Stimulated activated CD4-positive, alpha-beta T cell treated with anti-CD3 and anti-CD28 coated beads, Interleukin-15, amount 100 ng/mL, for 48 hours (primary cell): ENCODE measurements at places on chromosomes 2 and 18.

- DNase-seq = no peak
Observed at GRCh38 chr2:200525551-200525881, 491 bp upstream of the SGO2 start.

- DNase-seq = peak; percentile 70
Observed at GRCh38 chr18:55589625-55590291, 1.8 kb upstream of the TCF4 start.

- DNase-seq = no peak
Observed at GRCh38 chr2:198359308-198359707, 554.9 kb downstream of the PLCL1 start.

DNA sequence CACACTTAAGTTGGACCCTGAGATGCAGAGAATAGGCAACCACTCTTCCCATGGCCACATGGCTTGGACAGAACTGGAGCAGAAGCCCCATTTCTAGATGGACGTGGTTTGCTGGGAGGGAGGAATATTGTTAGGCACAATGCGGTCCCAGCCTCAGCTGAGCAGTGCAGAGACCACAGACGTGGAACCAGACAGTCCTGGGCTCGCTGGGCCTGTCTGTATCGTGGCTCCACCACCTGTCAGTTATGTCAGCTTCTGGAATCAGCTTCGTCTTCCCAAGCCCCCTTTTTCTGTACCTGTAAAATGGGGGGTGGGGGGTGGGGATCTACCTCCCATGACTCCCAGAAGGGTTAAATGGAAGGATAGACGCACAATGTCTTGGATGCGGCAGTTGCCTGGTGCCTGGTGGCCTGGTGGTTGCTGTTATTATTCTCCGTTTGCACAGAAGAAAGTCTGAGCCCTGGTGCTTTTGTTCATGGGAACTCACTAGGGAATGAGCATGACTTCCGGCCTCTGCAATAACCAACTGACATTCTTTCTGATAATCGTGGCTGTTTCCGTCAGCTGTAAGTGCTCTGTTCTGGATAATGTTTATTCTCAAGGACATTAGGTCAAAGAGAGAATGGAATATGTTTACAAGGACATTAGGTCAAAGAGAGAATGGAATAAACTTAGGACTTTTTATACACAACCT, 31.4 kb downstream of the COLEC11 start:
- no peak for DNase-seq

- no peak for DNase-seq
Observed at GRCh38 chr18:63162271-63163014, 157.1 kb downstream of the BCL2 start.

DNA sequence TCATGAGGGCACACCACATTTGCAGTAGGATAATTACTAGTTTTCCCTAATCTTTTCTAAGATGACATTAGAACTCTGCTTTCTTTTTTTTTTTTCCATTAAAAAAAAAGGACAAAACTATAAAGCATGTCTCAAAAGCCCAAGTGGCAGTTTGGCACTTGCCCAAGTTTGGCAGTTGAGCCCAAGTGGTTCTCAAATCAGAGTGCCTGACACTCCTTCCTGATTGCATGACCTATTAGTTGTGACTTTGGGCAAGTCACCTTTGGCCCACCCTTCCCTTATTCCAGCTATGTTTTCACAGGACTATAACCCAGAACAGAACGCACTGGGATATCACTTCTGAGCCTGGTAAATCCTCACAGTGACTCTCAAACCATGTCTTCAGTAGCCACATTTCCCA, 273.0 kb downstream of the CCDC85A start:
- DNase-seq = no peak

DNA sequence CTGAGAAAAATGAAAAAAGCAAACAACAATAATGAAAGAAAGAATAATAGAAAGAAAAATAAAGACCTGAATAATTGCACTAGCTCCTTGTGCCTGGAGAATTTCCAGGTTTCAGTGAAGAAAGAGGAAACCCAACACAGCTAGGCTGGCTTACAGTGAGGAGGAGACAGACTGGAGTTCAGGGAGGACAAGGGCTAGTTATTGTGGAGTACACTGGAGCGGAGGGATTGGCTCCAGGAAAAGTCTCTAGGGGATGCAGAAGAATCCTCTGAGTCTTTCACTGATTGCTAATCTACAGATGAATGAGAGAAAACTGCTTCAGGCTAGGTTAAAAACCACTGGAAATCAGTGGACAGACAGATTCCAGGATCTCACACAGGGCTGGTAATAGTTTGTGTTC, 163.6 kb upstream of the RBMS1 start:
- no peak for DNase-seq

GRCh38 chr2:173990970-173991819, 26.0 kb upstream of the SP3 start:
- no peak for DNase-seq

- no peak for DNase-seq
Observed at GRCh38 chr2:133919285-133919684, 334.6 kb upstream of the MGAT5 start.

DNA sequence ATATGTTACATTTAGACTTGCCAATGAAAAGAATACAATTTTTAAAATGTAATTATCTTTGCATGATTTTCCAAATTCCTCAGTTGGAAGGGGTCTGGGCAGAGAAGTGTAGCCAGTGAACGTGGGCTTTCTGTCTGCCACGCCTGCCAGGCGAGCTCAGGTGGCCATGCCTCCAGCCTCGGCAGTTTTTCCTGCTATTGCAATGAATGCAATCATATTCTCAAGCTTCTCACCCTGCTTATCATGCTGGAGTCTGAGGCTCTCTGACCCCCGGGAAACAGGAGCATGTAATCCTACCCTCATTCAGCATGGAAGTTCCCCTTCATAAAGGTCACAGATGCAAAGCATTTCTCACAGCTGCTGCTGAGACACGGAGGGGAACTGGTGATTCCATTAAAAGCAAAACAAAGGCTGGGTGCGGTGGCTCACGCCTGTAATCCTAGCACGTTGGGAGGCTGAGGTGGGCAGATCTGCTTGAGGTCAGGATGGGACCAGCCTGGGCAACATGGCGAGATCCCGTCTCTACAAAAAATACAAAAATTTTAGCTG, 154.8 kb downstream of the MBP start:
- DNase-seq = no peak

- DNase-seq = no peak
Observed at GRCh38 chr18:2935438-2936192, 77.3 kb downstream of the LPIN2 start.

DNA sequence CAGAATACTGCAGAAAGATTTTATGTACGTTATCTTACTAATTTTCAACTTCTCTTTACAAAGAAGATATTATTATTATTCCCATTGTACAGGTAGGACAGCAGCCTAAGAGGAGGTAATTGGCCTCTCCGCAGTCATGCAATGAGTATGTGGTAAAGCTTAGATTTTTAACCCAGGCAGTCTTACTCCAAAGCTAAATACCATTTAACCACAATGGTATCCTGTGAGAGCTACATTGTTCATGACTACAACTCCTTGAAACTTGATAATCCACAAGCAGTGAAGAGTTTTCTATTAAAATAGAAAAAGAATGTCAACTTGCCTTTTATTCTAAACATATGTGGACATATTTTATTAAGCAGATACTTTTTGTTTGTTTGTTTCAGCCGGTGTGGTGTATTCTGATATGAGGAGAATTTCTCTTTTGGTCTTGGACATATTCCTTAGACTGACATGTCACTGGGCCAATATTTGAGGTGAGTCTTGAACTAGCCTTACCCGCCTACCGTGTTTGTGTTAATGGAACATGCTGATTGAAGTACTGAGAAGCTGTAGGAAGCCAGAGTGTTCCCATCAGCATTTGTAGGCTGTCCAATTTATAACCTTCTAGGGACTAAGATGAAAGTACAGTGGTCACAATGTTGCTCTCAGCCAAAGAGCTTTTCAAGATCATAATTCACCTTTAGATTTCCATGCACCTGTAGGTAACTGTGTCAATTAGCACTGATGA, 293.9 kb upstream of the DCC start:
- no peak for DNase-seq

DNA sequence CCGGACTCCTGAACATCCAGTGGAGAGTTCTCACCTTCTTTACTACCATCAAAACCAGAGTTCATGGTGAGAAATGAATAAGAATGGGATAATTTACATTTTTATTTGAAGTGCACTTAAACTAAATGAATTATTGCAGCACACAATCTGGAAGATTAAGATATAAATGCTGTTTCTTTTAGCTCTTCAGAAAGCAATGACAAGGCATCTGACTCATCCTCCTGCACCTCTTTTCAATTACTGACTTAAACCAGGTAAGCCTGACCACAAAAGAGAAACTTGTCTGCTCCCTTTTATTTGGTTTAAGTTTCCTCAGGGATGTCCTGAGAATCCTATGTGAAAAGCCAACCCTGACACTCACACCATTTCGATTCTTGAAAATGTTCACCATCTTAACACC, 720 bp upstream of the DSC2 start:
- no peak for DNase-seq

GRCh38 chr2:43329637-43330036, 103.2 kb upstream of the ZFP36L2 start:
- no peak for DNase-seq

GRCh38 chr2:236555481-236555880, 14.1 kb upstream of the ACKR3 start:
- no peak for DNase-seq

- no peak for DNase-seq
Observed at GRCh38 chr18:55559739-55560138, 28.3 kb downstream of the TCF4 start.

GRCh38 chr2:169397697-169398096, 35.4 kb upstream of the LRP2 start:
- DNase-seq = no peak

- no peak for DNase-seq
Observed at GRCh38 chr2:196802401-196802800, 2.9 kb upstream of the GTF3C3 start.

- DNase-seq = no peak
Observed at GRCh38 chr2:150110548-150110947, 376.9 kb downstream of the RND3 start.

- no peak for DNase-seq
Observed at GRCh38 chr2:49582946-49583345, 428.6 kb upstream of the FSHR start.

- no peak for DNase-seq
Observed at GRCh38 chr18:73923866-73924265, 223.8 kb downstream of the FBXO15 start.

DNA sequence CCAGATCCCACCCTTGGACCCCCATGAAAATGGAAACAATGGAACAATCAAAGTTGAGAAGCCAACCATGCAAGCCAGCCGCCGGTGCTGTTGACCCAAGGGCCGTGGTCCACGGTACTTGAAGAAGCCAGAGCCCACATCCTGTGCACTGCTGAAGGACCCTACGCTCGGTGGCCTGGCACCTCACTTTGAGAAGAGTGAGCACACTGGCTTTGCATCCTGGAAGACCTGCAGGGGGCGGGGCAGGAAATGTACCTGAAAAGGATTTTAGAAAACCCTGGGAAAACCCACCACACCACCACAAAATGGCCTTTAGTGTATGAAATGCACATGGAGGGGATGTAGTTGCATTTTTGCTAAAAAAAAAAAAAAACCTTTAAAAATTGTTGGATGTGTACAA, 26.5 kb upstream of the TXNDC2 start:
- no peak for DNase-seq

GRCh38 chr2:224995419-224995818, 46.8 kb downstream of the DOCK10 start:
- DNase-seq = no peak

GRCh38 chr2:187775651-187776050, 221.4 kb upstream of the TFPI start:
- no peak for DNase-seq

GRCh38 chr2:179441551-179441950, 176.9 kb upstream of the SESTD1 start:
- DNase-seq = no peak

- no peak for DNase-seq
Observed at GRCh38 chr2:26429779-26430578, 28.3 kb downstream of the DRC1 start.

DNA sequence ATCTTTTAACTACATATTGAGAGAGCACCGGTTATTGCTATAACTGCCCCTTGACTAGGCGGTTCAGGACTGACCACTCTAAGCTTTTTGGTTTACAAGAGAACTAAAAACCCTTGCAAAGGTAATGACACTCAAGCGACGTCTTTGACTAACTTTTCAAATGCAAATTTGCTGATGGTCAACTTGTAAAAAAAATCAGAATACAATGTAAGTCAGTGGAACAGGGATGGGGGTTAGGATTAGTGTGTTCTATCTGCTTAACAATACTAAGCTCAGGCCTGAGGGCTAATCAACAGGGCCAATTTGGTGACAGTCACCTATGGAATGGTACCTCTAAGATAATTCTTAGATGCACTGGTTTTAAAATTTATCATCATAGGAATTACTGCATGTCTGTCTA, 57.1 kb downstream of the ZAP70 start:
- no peak for DNase-seq

- no peak for DNase-seq
Observed at GRCh38 chr2:20349513-20349921, 1.1 kb downstream of the PUM2 start.

DNA sequence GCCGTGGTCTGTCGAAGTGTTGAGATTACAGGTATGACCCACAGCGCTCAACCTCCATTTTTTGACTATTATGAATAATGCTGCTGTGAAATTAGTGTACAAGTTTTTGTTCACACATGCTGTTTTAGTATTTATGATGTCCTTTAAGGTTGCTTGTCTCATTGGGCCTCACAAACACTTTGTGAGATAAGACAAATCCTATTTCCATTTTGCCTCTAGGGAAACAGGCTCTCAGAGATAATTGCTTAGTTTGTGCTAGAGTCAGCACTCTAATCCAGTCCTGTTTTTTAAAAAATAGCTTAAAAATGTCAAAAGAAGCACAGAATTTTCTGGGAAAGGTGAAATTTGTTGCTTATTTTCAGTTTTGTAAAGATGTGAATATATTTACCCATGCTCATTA, 43.3 kb upstream of the CUL3 start:
- DNase-seq = no peak

- DNase-seq = no peak
Observed at GRCh38 chr2:77336013-77336412, 186.2 kb downstream of the LRRTM4 start.

- no peak for DNase-seq
Observed at GRCh38 chr18:3217948-3218647, 1.7 kb downstream of the MYOM1 start.
